Effector memory CD4-positive, alpha-beta T cell (primary cell): ENCODE measurements at places on chromosomes 7 and 10.
A peak's percentile ranks its signal among the peaks of the same experiment; 100 is the strongest.

- no peak for DNase-seq
Observed at GRCh38 chr7:68006619-68007018, 1010.0 kb downstream of the TYW1 start.

DNA sequence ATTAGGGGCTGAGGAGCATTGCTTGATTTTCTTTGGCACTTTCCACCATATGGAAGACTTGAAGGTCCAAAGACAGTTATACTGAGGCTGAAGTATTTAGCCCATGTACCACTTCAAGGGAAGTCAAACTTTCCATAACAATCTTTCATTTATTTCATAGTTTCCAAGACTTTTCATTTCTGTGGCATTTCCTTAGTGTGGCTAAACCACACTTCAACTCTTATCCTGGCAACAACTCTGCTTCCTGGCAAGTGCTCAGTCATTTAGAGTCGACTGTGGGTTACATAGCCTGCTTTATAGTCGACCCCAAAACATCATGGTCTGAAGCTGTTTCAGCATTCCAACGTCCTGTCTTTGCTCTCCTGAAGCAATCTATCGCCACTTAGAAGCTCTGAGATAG, 343.0 kb upstream of the SEMA3D start:
- no peak for DNase-seq

DNA sequence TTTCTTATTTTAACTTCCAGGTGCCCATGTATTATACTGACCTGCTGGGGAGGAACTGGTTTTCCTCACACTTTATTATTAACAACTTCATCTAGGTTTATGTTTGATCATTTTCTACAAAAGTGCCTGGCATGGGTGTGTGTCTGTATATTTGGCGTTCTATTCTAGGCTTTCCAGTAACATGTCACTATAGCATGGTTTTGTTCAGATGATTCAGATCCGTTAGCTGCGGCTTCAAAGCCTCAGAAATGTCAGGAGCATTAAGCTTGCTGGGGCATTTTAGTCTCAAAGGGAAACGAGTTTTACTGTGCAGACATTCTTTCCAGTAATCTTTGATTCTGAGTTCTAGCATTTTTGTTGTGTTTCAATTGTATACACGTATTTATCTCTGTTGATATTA, 2.3 kb downstream of the INPP5A start:
- DNase-seq = no peak

- no peak for DNase-seq
Observed at GRCh38 chr7:101104799-101105198, 19.5 kb downstream of the TRIM56 start.

GRCh38 chr10:29670761-29671160, 36.0 kb upstream of the SVIL start:
- no peak for DNase-seq

DNA sequence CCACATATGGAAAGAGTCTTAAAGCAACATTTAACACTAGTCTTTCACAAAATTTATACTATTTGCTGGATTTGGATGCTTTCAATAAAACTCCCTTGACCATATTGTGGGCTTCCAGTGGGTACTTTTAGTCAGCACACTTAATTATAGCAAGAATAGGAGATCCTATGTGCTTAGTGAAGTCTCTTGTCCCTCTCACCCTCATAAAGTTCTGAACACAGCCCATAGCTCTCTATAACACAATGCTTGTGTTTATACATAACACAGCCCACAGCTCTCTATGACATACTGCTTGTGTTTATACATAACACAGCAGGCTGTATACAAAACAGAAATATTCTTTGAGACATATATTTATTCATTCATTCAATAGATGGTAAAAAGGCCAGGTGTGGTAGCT, 79.0 kb downstream of the SEMA3C start:
- no peak for DNase-seq

GRCh38 chr7:8105449-8106095, 137.0 kb downstream of the GLCCI1 start:
- no peak for DNase-seq

GRCh38 chr10:103504181-103504783, 10.8 kb downstream of the NEURL1 start:
- DNase-seq = peak; percentile 15

- DNase-seq = no peak
Observed at GRCh38 chr7:127876393-127876792, 154.8 kb downstream of the LRRC4 start.

GRCh38 chr10:93175490-93175889, 101.8 kb downstream of the CYP26A1 start:
- DNase-seq = no peak

DNA sequence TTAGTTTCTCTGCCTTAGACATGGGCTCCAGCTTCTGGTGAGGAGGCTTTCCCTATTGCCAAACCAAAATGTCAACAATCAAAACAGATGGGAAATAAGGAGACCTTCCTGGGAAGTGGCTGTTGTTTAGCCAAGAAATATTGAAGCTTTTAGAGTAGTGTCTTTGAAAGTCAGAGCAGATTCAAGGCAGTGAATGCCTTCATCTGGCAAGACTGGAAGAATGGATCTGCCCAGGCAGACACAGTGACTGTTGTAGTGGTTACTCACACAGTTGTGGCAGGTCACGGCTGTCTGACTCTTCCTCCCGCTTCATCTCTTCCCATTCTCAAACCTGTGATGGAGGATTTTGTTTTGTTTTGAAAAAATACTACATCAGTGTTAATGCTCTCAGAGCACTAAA, 154.1 kb upstream of the ADO start:
- no peak for DNase-seq

GRCh38 chr7:4162884-4163564, 519.1 kb upstream of the FOXK1 start:
- DNase-seq = no peak

DNA sequence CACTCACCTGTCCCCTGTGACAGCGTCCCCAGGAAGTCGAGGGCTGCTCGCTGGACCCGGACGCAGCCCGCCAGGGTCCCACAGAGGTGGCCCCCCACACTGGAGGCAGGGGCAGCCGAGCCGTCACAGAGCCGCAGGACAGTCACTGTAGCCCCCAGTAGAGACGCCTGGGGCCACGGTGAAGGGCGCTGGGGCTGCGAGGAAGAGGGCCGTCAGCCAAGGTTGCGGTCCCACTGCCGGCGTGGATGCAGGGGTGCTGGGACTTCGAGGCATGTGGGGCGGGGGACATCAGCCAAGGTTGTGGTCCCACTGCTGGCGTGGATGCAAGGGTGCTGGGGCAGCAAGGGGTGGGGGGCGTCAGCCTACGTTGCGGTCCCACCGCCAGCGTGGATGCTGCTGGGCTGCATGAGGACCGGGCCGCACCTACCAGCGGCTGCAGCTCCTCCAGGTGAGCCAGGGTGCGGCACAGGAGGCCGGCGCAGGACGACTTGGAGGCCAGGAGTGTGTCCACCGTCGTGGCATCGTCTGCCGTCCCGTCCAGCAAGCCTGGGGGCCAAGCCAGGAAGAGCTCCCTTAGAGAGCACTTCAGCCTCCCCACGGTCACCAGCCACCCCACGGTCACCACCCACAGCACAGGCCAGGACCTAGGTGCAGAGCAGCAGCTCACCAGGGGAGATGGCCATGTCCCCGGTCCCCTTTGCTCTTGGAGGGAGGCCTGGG, 13.9 kb downstream of the BRAT1 start:
- DNase-seq = no peak

- DNase-seq = no peak
Observed at GRCh38 chr10:63083904-63084689, 49.0 kb upstream of the NRBF2 start.

GRCh38 chr7:84196084-84196503, 1.5 kb upstream of the SEMA3A start:
- no peak for DNase-seq

DNA sequence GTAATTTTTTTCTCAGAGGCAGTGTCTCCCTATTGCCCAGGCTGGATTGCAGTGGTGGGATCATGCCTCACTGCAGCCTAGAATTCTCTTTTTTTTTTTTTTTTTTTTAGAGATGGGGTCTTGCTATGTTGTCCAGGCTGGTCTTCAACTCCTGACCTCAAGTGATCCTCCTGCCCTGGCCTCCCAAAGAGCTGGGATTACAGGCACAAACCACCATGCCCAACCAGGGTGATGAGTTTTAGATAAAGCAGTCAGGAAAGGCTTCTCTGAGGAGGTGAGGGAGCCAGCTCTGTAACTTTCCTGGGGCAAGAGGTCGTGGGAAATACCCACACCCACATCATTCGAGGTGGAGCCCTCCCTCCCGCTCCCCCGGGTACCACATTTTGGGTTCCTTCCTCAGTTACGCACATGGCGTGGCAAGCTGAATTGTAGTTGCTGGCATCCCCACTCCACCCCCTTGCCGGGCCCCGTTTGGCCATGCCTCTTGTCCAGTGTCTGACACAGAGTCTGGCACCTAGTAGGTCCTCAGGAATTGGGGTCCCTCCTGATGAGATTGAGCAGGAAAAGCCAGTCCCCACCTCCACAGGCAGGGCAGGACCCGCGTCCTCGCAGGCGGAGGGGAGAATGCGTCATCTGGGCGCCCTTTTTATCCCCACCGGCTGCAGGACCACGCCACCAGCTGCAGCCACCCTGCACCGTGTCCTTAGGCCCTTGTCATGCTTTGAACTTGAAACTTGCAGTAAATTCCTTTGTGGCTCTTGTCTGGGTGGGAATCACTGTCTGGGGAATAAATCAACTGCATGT, 43.4 kb downstream of the CLIP2 start:
- no peak for DNase-seq

DNA sequence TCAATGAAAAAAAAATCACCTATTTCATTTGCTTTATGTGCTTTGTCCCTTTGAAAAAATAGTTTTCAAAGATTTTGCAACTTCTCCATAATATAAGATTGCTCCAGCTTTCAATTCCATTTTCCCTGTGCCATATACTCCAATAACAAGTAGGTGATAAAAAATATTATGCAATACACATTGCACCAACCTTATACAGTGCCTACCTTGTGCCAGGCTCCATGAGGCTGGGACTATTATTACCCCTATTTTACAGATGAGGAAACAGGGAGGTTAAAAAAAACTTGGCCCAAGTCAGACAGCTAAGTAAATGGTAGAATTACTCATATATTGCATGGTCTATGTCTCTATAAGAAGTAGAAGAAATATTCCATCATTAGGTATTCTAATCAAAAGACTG, 57.8 kb downstream of the BRAF start:
- DNase-seq = no peak

GRCh38 chr7:133121175-133121844, 39.4 kb upstream of the CHCHD3 start:
- no peak for DNase-seq

- no peak for DNase-seq
Observed at GRCh38 chr7:2947058-2947780, 96.4 kb downstream of the CARD11 start.

DNA sequence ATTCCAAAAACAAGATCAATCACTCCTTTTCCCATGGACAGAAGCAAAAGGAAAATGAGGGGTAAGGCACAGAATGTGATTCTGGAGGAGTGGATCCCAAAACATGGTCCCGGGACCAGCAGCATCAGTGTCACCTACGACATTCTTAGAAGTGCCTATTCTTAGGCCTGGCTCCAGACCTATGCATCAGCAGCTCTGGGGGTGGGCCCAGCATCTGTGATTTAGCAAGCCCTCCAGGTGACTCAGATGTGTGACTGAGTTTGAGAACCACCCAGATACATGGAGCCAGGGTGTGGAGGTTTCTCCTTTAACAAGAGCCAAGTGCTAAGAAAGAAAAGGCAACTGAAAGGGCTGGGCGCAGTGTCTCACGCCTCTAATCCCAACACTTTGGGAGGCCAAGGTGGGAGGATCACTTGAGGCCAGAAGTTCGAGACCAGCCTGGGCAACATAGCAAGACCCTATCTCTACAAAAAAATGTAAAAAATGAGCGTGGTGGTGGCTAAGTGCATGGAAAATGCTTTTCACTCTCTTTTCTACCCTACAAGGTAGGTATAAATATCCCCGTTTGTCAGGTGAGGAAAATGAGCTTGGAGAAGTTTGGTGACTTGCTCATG, 17.1 kb upstream of the ARPC1A start:
- no peak for DNase-seq

- DNase-seq = no peak
Observed at GRCh38 chr7:101081432-101081831, 3.8 kb upstream of the TRIM56 start.

GRCh38 chr10:1249142-1249920, 193.1 kb downstream of the WDR37 start:
- DNase-seq = no peak

GRCh38 chr7:70214071-70214470, 615.8 kb downstream of the AUTS2 start:
- DNase-seq = no peak

GRCh38 chr10:97020452-97021400, 165.0 kb downstream of the SLIT1 start:
- DNase-seq = no peak

DNA sequence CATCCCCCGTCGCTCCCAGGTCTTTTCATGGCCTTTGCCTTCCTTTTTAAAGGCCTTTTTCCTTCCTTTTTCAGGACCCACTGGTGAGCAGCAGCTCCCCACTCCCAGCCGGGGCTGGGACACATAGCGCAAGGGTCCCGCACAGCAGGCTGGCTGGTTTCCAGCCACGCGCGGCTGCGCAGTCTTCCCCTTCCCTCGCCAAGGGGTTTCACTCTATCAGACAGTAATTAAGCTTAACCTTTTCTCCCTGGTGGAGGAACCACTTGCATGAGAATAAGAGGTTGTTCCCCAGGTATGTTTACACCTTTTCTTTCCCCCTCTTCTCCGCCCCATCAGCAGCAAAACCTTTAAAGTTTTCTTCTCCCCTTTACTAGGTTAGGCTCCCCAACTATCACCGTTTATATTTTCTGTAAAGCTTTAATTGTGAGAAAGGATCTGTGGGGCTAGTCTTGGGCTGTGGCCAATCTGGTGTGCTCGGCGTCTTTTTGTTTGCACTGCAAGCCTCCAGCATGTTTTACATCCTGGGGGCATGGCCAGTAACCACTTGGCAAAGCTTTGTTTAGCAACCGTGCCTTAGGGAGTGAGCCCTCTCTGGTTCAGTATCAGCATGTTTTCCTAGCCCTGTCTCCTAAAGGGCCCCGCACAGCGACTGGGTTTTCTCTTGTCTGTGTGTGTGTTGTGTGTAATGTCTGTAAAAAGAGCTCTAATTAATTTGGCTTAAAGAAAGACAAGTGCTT, 219.6 kb downstream of the PHF14 start:
- no peak for DNase-seq

- DNase-seq = no peak
Observed at GRCh38 chr7:100476903-100477870, 1.8 kb downstream of the TSC22D4 start.

GRCh38 chr7:124324262-124324661, 291.4 kb upstream of the TMEM229A start:
- DNase-seq = no peak

DNA sequence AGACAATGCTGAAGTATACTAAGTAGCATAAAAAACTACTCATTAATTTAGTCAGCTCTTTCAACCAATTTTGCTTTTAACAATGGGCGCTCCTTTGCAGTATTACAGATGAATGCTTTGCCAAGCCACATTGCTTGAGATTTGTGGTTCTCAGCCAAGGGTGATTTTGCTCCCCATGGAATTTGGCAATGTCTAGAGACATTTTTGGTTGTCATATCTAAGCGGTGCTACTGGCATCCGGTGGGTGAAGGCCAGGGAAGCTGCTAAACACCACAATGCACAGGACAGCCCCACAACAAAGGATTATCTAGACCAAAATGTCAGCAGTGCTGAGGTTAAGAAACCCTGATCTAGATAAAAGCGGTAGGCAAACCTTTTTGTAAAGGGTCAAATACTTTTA, 112.0 kb downstream of the UBE2H start:
- DNase-seq = no peak

GRCh38 chr7:151348970-151349369, 7.4 kb downstream of the NUB1 start:
- DNase-seq = no peak
